CD14-positive monocyte (primary cell): ENCODE measurements at places on chromosomes 7 and 10. TPM values are rescaled to one million over a fixed set of nuclear protein-coding genes. Genes with fewer than 3 reads are reported as not detected.

DNA sequence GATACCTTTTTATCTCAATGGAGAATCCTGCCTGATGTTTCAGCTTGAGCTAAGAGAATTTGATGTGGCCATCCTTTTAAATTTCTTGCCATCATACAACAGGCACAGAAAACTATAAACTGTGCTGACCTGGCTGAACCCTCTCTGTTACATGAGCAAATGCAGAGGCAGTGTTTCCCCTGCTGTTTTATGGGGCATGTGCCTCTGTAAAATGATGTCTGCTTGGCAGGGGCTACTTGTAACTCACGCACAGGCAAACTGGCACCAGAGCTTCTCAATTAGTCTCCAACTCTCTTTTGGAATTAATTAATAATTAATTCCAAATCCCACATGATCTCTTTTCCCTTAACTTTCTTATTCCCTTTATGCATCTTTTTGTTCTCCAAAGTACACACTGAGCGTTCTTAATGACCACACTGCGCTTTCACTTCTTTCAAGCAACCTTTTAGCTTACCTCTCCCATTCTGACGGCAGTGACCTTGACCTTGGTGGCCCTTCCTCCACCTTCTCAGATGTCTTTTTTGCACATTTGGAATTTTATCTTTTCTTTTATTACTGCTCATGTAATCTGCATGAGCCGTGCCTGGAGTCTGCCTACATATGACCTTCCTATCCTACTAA lies 334.0 kb downstream of the PLXNA4 start:
- H3K27ac ChIP-seq = no peak overlapping the region
- no peak overlapping the region for H3K4me3 ChIP-seq
- no peak for DNase-seq
- H3K36me3 ChIP-seq = no peaks in the 10 kb centered on the region

- H3K4me1 ChIP-seq = no peaks in the 10 kb centered on the region
- no peaks in the 10 kb centered on the region for H3K27me3 ChIP-seq
- DNase-seq = peak; percentile 15
- no peak overlapping the region for H3K4me3 ChIP-seq
- no peaks in the 10 kb centered on the region for H3K36me3 ChIP-seq
Observed at GRCh38 chr7:106462914-106463482, 178.2 kb upstream of the NAMPT start.

DNA sequence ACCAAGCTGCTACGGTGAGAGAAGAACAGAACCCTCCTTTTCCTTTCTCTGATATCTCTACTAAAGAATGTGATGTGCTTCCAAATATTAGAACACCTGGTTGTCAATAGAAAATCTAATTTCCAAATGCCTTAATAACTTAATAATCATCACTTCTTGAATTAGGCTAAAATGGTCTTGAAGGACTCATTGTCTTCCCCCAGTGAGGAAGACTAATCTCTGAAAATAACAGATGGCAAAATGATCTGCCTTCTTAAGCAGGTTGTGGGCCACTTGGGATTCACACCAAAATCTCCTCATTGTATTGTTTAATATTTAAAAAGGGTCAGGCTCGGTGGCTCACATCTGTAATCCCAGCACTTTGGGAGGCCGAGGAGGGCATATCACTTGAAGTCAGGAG lies 805.9 kb upstream of the AUTS2 start:
- H3K4me1 ChIP-seq = no peaks in the 10 kb centered on the region
- H3K36me3 ChIP-seq = no peaks in the 10 kb centered on the region
- H3K4me3 ChIP-seq = no peak overlapping the region

Gene OR2A5
- polyA plus RNA-seq = not detected

DNA sequence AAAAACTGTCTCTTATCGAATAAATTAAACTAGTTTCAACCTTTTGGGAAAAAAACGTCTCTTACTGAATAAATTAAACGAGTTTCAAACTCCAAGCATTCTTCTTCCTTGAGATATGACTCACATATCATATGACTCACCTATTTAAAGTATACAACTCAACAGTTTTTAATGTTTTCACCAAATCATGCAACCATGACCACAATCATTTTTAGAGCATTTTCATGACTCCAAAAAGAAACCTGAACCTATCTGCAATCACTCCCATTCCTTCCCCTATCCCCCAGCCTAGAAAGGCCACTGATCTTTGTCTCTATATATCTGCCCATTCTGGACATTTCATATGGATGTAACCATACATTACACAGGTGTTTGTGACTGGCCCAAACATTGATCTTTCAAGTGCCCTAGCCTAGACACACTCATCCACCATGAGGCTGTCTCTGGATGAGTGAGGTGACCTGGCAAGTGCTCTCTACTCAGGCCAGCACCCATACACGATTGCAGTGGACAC lies 115.3 kb downstream of the PIP4K2A start:
- H3K27ac ChIP-seq = no peak overlapping the region
- H3K27me3 ChIP-seq = no peaks in the 10 kb centered on the region
- H3K36me3 ChIP-seq = peaks cover 30% of the 10 kb centered on the region
- no peak overlapping the region for H3K4me3 ChIP-seq
- DNase-seq = peak; percentile 12
- no peaks in the 10 kb centered on the region for H3K4me1 ChIP-seq

DNA sequence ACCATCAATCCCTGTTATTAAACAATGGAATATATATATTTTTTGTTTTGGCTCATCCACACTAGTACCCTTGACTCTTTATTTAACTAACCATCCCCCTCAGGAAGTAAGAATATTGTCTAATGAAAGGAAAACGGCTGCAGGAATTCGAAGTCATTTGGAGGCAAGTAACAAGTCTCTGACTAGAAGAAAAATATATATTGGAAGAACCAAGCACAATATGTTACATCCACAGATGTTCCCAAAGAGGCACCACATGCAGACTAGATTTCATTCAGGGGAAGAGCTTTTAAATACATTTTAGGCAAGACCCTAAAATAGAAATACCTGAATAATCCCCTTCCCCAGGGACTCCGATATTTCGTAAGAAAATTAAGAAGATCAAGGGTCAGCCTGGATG lies 104.5 kb downstream of the GRM3 start:
- H3K4me3 ChIP-seq = no peak overlapping the region
- H3K27me3 ChIP-seq = no peaks in the 10 kb centered on the region
- no peaks in the 10 kb centered on the region for H3K36me3 ChIP-seq
- H3K4me1 ChIP-seq = no peaks in the 10 kb centered on the region
- no peak overlapping the region for H3K27ac ChIP-seq

DNA sequence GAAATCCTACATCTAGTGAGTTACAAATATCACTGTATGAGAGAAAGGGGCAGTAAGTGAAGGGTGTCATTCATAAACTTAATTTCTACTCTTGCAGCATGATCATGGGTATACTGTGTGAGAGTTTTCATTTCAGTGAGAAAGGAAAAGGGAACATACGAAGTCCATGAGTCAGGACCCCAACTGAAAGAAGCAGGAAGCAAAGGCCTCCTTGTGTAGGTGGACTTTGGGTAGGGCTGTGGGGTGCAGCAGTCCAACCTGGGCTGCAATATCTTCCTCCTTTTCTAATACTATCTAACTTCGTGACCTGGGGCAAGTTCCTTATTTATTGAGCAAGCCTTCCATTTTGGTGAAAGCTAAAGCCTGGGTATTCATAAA lies 248.2 kb upstream of the TCF7L2 start:
- H3K27ac ChIP-seq = no peak overlapping the region
- H3K36me3 ChIP-seq = no peaks in the 10 kb centered on the region
- no peaks in the 10 kb centered on the region for H3K4me1 ChIP-seq
- DNase-seq = no peak

GRCh38 chr10:58473976-58474375 lies 38.7 kb upstream of the BICC1 start:
- H3K36me3 ChIP-seq = no peaks in the 10 kb centered on the region
- no peak overlapping the region for H3K4me3 ChIP-seq
- no peak overlapping the region for H3K27ac ChIP-seq

Gene TNS3
- polyA plus RNA-seq = 19.8 and 30.3 TPM in 2 replicates

Gene H2BK1
- not detected for polyA plus RNA-seq
